ENCODE measurements at places on chromosomes 1 and 21. TPM values are rescaled to one million over a fixed set of nuclear protein-coding genes. Genes with fewer than 3 reads are reported as not detected.

DNA sequence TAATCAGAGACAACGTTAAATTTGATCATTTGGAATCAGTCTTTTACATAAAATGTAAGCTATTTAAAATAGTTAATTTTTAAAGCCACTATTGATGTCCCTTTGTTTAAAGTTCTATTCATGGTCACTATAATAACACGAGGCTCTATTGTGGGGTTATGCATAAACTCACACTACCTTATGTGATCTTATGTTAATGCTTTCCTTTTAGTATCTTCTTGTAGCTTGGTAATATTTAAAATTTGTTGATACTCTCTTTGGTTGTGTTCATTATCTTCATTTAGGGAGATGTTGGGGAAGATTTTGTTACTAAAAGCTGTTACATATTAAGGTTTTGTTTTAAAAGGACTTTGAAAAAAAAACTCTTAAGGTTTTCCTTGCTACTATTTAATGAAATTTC is 1.2 kb downstream of the B3GALT2 start:
- no peak for DNase-seq
- H3K4me3 ChIP-seq = no peak overlapping the region
- H3K27ac ChIP-seq = no peak overlapping the region
- H3K4me1 ChIP-seq = peaks cover 5% of the 10 kb centered on the region
- H3K36me3 ChIP-seq = no peaks in the 10 kb centered on the region

DNA sequence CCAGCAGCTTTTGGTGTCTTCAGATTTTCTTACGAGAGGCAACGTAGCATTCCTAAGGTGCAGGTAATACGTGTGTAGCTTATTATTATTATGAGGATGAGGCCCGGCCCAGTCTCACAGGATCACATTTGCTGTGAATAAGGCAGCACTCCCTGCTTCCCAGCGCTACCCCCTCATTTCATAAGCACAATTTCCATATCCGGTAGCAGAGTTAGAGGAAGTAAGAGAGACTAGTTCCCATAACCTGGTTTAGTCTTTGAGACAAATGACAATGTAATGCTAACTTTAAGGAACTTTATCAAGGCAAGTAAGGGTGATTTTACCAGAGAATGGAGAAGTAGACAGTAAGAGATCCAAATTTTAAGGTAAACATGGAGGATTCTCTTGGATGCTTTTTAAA is 14.6 kb upstream of the LMO4 start:
- H3K36me3 ChIP-seq = no peaks in the 10 kb centered on the region
- H3K4me1 ChIP-seq = 0 out of 2 replicates have a peak, but pooled peaks cover 6% of the 10 kb centered on the region
- DNase-seq = no peak
- no peak overlapping the region for H3K4me3 ChIP-seq

DNA sequence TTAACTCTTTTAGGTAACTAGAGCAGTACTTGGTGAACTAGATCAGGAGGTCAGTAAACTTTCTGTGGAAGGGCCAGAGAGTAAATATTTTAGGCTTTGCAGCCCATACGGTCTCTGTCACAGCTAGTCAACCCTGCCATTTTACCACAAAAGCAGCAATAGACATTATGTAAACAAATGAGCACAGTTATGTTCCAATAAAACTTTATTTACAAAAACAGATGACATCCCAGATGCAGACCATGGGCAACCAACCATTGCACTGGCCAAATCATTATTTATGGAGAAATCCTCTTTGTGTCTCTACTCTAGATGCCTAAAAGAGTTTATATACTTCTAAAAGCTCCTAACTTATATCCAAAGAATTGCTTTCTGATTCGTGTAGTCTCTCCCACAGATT is 192.4 kb downstream of the HS2ST1 start:
- H3K4me1 ChIP-seq = peaks cover 31% of the 10 kb centered on the region
- H3K27ac ChIP-seq = no peak overlapping the region
- H3K4me3 ChIP-seq = no peak overlapping the region
- H3K36me3 ChIP-seq = no peaks in the 10 kb centered on the region
- no peak for DNase-seq
- H3K27me3 ChIP-seq = no peaks in the 10 kb centered on the region

- no peak overlapping the region for H3K4me3 ChIP-seq
- no peaks in the 10 kb centered on the region for H3K36me3 ChIP-seq
- no peak overlapping the region for H3K27ac ChIP-seq
- peaks cover 44% of the 10 kb centered on the region for H3K4me1 ChIP-seq
- H3K27me3 ChIP-seq = no peaks in the 10 kb centered on the region
These were observed 272.2 kb downstream of the VAV3 start for GRCh38 chr1:107692580-107693345.

Gene RORC
- total RNA-seq = 0.70 TPM

Data from PC-9 (cell line).